T follicular helper cell (primary cell): ENCODE measurements at places on chromosomes 3 and 15.

- no peak for DNase-seq
Observed at GRCh38 chr3:188001093-188001492, 152.9 kb upstream of the LPP start.

- no peak for DNase-seq
Observed at GRCh38 chr3:170778240-170779217, 91.5 kb downstream of the RPL22L1 start.

DNA sequence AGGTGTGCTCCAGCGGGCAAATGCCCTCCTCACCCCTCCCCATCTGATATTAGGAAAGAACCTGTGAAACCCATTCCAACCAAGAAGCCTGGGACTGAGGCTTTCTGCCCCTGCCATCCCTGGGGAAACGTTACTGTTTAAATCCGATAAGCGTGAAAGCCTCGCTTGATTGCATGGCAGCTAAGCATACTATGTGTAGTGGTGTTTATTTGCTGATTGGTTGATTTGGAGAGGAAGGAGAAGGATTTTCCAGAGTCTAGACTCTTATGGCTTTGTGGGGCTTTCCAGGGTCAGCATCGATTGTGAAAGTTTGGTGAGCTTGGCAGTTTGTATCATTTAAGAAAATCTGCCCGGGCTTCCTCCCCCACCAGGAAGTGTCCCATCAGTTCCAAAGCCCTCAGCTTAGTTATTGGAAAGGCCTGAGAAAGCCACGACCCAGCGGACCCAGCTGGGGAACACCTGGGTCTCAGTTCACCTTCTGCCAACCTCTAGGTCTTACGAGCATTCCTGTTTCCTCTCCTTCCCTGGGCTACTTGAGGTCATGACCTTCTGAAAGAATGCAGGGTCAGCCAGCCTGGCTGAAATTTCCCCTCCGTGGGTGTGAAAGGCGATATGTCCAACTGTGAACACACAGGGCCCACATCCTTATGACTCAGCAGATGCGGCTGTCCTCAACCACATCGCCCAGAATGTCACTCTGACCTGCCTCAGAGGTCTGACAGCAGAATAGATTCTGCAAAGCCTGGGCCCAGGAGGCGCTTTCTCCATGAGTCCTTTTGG, 62.8 kb upstream of the HERC1 start:
- no peak for DNase-seq

DNA sequence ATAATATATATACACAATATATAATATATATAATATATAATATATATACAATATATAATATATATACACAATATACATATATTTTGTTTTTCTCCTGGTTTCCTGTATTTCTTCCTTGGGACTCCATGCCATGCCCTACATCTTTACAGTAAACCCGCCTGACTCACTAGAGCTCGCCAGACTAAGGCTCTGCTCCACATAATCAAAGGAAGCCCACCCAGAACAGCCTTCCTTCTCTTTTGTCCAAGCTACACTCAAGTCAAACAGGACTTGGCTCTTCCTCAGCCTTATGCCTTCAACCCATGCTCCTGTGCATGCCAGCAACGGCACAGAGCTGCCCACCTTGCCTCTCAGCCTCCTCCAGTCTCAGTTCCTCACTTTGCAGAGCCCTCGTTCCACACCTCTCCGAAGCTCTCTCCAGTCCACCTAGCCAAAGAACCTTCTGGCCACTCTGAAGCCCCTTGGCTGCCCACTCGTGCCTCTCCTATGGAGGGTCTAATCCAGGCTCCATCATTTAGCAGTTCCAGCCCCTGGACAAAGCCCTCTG, 109.1 kb downstream of the RFTN1 start:
- no peak for DNase-seq

DNA sequence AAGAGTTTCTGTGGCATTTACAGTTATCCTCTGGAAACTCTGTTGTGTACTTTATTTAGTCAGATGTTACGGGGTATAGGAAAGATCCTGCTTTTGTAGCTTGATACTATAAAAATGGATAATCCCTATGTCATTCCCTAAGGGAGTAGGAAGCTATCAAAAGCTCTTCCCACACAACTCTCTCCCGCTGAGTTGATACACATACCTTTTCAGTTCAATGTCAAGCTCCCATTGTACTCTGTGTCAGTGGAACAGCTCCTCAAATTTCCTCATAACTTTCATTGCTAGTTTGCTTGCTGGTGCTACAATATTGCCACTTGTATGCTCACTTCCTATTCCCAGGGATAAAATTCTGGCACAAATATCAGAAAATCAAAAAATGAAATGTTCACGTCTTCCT, 893.3 kb upstream of the GBE1 start:
- DNase-seq: no peak

GRCh38 chr3:155871746-155872158, 1.3 kb downstream of the GMPS start:
- no peak for DNase-seq

GRCh38 chr15:78207110-78207458, 27.3 kb downstream of the ACSBG1 start:
- no peak for DNase-seq

DNA sequence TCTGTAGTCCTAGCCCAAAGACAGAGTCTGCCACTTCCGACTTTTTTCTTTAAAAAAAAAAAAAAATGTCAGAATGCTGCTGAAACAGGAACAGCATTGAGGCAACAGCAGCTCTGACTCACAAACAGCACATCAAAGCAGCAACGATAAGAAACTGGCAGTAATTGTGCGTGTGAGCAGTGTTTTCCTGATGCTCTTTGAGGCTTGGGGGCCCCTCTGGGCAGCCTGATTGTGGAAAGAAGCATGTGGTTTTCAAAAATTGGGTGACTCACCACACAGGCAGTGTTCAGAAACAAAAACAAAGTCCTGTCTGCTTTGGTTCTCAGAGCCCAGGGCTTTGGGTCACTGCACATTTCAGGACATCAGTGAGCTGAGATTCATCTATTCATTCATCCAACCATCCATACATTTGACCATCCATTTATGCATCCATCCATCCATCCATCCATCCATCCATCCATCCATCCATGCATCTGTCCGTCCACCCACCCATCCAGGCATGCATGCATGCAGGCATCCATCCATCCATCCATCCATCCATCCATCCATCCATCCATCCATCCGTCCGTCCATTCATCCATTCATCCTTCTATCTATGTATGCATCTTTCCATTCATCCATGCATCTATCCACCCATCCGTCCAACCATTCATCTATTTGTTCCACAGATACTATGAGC, 308.4 kb downstream of the RPLP1 start:
- peak; percentile 69 for DNase-seq

DNA sequence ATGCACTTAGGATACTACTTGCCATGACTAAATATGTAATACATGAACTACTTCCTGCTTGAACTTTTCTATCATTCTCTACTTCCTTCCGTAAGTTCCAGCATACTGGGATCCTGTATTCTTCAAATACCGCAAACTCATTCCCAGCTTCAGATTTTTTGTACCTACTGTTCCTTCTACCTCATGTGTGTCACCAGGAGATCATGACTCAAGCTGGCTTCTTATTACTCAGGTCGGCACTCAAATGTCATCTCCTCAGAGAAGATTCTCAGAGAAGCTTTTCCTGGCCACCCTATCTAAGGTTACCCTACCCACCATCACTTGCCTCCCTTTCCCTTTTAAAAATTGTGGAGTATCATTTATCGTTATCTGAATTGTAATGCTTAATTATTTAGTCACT, 66.7 kb downstream of the RFX7 start:
- DNase-seq: no peak

DNA sequence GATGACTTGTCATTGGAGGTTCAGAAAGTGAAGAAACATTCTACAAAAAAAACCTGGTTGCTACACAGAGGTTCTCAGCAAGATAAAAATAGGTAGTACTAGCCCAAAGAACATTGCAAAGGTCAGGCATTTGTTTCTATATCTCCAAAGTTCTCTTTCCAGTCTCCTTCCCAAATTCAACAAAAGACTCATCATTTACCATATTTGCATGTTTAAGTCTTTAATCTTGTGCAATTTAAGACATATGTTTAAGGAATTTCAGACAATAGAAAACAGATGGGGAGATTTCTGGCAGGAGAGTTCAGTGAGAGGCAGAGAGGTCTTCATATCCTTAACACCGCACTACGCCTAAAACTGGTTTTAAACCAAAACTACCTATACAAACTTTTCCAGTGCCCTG, 173.8 kb upstream of the THBS1 start:
- no peak for DNase-seq

- DNase-seq: no peak
Observed at GRCh38 chr3:171840811-171841619, 2.1 kb upstream of the TMEM212 start.

DNA sequence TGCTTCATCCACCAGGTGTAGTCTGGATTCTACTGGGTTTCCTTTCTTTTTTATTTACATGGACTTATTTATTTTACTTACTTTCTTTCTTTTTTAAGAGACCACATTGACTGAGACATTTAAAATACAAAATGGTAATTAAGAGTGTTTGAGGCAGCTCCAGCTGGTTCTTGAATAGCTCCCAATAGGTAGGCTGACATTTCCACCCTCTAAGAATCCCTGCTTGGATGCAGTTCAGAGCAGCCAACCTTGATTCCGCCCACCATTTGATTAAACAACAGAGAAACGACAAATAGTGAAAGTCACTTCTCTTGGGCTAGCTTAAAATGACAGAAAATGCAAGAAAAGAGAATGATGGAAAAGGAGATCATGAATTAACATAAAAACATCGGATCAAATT, 270.5 kb downstream of the TUSC7 start:
- DNase-seq: no peak

DNA sequence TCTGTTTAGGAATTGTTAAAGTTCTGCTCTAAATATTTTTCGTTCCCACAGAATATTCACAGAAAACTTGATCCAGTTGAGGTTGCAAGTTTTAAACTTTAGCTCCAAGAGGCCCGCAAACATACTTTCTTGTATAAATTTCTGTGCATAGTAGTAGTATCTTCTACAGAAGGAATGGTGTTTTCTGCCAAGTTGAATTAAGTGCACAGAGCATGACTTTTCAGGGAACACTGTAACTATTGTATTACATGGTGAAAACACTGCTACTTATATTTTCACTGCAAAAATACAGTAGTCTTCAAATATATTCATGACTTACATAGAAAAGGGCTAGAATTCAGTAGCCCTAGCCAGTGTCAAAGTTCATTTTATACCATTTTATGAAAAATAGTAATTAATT, 67.0 kb downstream of the SUCNR1 start:
- no peak for DNase-seq

DNA sequence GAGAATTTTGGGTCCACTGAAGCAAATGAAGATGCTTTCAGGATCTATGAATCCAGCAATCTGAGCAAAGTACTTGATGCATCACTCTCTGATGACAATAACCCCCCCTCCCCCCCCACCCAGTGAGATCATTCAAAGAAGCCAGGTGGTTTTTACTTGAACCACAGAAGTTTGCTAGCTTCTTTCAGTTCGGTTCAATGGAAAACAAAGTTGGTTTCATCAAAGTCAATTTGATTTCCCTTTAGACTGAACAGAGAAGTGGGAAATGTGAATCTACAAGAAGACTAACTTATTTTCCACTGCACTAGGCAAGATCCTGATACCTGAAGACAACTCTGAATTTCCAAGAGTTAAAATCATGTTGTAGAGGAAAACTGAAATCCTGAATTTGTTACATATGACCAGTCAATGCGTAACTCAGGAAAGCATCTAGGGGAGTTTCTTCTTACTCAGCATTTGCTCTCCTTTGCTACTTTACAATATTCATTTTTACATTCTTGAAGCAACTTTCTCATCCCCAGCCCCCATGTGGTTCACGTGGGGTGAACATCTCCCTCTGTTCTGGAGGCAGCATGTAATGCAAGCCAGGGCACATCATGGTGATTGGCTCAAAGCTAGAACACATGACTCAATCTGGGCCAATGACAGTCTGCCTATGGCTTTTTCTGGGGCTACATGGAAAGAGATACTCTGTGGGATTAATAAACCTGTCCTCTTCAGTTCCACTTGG, 572.6 kb downstream of the FOXP1 start:
- peak; percentile 15 for DNase-seq

- no peak for DNase-seq
Observed at GRCh38 chr3:158771982-158772381, 29.9 kb upstream of the MFSD1 start.

GRCh38 chr15:69853544-69853951, 244.2 kb downstream of the TLE3 start:
- no peak for DNase-seq

- no peak for DNase-seq
Observed at GRCh38 chr15:98699591-98700424, 51.5 kb downstream of the IGF1R start.

- DNase-seq: no peak
Observed at GRCh38 chr15:70084461-70084860, 13.3 kb downstream of the TLE3 start.

DNA sequence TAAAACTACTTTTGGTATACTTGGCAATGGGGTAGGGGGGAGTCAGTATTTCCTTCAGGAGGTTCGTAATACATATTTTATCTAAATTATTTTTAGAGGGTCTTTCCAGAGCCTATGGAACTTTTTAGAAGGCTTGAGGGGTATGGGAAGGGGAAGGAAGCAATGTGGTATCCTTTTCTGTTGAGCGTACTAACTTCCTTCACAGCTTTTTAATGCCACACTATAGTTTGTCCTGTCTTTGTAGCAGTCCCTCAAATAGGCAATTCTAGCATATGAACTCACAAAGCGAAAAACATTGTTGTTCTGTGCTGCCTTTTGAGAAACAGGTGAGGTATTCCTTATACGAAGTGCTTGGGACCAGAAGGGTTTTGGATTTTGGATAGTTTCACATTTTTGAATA, 22.3 kb upstream of the P2RY13 start:
- no peak for DNase-seq

GRCh38 chr15:59371458-59372351, 966 bp downstream of the MYO1E start:
- DNase-seq: no peak

DNA sequence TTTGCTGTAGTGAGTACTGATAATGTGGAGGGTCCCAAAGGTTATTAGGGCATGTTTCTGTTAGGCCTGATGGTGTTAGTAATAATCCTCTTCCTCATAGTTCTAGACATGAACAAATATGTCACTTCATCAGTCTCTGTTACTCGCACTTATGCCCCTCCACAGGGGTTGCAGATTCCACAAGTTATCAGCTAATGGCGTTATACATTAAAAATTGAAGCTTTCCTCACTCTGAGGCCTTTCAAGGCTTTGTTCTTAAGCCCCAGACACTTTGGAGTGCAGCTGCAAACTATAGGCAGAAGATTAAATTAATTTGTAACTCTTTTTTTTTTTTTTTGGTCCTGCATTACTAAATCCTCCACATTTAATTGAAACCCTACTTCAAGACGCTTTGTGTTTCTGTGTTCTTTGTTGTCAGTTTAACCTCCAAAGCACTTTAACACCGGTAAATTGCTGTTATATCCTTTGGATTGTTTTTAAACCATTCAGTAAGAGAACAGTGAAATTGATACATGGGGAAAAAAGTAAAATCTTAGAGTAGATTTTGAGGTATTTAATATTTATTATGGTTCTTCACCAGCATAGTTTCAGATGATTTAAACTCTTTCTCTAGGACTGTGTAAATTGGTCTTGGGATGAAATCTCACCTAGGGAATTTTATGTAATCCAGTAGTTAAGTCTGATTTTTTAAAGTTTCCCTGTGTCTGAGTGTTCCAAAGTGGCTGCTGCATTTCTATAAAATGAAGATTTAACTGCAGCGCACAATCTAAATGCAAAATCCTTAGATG, 103.1 kb upstream of the SKOR1 start:
- DNase-seq: no peak
